Brain microvascular endothelial cell (primary cell): ENCODE measurements at places on chromosomes 4 and X.
A peak's percentile ranks its signal among the peaks of the same experiment; 100 is the strongest.

DNA sequence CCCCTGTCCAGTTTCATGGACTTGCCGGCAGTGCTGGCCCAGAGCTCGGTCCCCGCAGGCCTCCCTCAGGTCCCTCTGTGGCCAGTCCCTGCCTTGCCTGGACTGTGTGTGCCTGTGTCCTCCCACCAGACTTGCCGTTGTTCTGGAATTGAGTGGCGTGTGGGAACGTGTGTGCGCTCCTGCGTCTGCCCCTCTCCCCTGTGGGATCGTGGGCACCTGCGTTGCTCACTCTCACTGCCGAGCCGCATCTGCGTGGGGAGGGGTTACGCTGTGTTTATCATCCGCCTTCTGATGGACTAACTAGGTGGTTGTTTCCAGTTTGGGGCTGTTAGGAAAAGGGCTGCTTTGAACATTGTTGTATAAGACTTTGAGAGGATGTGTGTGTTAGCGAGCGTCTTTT, 21.2 kb downstream of the PCGF3 start:
- no peak for DNase-seq

GRCh38 chr4:108611365-108611764, 9.0 kb upstream of the RPL34 start:
- DNase-seq, result no peak

DNA sequence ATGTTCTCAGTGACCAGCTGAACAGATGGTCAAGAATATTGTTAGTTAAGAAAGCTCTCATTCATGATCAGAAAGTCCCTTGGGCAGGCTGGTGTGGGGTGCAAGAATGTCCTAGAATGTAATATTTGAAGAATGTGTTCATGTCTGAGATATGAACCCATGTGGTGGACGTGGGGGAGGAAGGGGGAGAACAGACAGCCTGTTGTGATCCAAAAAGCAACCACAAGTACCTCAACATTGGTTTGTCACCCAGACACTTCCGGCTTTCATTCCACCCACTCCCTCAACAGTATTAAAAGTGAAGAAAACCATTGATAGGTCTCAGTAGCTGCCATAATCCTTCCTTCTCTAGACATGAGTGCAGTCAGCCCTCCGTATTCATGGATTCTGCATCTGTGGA, 82.2 kb downstream of the MAML3 start:
- DNase-seq, result peak; percentile 99

GRCh38 chrX:115949900-115950822, 220.4 kb upstream of the AGTR2 start:
- no peak for DNase-seq

- DNase-seq, result no peak
Observed at GRCh38 chr4:53004497-53005148, 142.5 kb downstream of the RASL11B start.

DNA sequence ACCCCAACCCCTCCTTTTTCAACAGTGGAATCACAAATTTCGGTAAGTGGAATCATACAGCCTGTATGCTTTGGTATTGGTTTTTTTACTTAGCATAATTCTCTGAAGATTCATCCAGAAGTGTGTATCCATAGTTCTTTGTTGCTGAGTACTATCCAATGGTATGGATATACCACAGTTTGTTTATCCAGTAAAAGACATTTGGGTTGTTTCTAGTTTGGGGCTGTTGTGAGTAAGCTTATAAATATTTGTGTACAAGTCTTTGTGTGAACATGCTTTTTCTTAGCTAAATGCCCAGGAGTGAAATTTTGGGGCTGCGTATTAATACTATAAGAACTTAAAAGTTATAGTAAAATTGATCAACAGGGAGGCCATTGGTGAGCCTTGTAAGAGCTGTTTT, 57.5 kb upstream of the GC start:
- DNase-seq, result no peak

GRCh38 chrX:150255441-150256296, 107.4 kb upstream of the MAMLD1 start:
- DNase-seq, result no peak

DNA sequence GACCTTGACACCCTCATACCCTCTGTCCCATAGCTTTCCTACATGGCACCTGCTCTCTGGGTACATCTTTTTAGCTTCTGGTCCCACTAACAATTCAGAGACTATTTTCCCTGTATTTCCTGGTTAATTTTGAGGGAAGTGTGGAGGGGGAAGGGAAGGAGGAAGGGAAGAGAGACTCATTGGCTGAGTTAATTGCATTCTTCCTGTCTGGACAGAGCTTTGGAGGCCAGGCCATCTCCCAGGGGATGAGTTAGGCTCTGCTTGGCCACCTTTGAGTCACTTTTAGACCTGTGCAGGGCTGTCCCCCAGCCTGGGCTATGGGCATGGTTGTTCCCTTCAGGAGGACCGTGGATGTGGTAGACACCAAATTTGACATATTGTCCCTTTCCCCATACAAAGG, 167.9 kb upstream of the PGRMC2 start:
- DNase-seq, result no peak

DNA sequence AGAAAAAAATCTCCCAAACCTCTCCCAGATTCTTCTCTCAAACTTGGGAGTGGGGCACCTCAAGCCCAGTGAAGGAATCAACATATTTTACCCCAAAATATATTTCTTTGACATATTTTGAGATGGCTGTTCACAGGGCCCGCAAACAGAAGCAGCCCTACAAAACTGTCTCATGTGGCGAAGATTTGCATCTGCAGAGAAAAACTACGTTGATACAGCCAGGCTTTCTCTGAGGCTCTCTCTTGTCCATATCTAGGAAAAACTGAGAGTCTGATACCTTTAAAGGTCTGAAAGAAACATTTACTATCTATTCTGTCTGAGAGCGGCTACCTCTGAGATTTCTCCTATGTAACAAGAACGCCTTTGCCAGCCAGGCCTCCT, 23.3 kb upstream of the TMSB4X start:
- no peak for DNase-seq

DNA sequence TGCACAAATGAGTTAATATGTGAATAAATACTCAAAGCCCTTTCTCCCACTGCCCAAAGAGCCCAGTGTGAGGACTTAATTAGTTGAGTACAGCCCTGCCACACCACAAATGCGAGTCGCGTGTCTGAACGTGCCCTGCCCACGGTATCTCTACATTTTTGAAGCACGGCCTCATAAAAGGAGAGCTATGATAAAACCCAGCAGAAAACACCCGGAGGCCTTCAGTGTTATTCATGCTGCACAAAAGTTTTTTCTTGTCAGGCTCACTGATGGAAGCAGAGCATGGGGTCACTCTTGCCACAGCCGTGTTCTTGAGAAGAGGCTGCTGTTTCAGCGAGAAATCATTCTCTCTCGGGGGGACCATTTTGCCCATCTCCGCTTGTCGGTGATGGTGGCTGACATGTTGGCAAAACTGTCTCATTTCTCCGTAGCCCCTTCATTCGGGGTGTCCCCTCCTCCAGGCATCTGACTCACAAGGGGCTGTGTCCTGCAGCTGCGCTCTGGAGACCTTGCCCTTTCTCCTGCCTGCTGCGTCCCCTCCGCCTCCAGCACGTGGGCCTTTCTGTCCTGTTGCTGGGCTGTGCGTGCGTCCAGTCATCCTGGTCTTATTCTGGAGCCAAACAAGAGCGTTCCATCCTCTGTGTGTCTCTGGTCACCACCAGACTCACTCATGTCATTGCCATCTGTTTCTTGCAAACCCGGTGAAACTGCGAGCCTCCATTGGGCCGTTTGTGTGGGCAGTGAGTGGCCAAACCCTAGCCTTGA, 88.8 kb downstream of the SORCS2 start:
- peak; percentile 13 for DNase-seq

DNA sequence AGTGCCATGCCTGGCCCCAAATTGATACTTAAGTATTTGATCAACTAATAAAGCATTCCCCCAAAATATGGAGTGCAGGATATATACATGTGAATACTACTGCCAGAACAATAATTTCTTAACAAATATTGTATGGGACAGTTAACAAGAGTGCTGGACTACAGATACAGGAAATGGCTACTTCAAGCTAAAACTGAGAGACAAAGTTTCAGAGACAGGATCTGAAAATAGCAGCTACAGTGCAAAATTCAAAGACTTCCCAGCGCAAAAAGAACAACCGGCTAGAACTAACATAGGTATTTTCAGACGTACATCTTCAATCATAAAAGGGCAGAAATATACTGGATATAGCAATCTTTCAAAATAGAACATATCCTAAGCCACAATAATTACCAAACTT, 6.3 kb downstream of the ATRX start:
- no peak for DNase-seq

GRCh38 chr4:48242511-48243195, 27.0 kb downstream of the TEC start:
- DNase-seq, result no peak

GRCh38 chrX:134990801-134991481, at the start of gene SMIM10:
Gene SMIM10, plus strand, starts transcription at chrX:134990991. Its CDS starts 105 bp downstream, at chrX:134991096.
- peak; percentile 66 for DNase-seq

DNA sequence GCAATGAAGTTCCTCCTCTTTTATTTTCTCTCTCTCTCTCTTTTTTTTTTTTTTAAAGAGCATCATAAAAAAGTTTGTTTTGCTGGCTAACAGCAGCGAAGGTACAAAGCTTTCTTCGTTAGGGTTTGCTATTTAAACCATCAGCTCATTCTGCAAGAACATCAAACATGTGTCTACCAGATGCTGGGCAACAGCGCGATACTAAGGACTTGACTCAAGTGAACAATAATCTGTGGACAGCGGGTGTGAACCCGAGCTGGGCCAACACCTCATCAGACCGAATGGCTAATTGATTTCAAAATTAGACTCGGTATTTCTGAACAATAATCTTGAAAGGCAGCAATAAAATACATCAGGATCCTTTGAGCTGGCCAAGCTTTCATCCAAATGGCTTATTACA, 246.4 kb downstream of the FBXO8 start:
- DNase-seq, result no peak

- no peak for DNase-seq
Observed at GRCh38 chr4:118158763-118159375, 124.6 kb downstream of the NDST3 start.

DNA sequence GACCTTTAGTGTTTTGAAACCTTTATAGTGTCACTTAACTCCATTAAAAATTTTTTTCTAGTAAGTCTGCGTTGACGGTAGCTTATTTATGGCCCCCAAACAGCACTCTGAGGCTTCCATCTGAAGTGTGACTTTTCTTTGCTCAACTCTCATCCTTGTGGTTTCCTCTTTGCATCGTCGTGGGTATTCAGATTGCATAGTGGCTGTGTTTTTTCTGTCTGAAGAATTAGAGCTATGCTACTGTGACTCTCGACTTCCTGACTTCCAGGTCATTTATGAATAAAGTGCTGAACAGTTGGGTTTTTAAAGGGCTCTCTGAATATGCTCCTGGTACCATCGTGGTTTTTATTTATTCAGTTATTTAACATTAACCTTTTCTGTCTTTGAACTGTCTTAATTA, 44.9 kb downstream of the JADE1 start:
- DNase-seq, result peak; percentile 72

- DNase-seq, result no peak
Observed at GRCh38 chrX:17443556-17443955, 68.6 kb downstream of the NHS start.

DNA sequence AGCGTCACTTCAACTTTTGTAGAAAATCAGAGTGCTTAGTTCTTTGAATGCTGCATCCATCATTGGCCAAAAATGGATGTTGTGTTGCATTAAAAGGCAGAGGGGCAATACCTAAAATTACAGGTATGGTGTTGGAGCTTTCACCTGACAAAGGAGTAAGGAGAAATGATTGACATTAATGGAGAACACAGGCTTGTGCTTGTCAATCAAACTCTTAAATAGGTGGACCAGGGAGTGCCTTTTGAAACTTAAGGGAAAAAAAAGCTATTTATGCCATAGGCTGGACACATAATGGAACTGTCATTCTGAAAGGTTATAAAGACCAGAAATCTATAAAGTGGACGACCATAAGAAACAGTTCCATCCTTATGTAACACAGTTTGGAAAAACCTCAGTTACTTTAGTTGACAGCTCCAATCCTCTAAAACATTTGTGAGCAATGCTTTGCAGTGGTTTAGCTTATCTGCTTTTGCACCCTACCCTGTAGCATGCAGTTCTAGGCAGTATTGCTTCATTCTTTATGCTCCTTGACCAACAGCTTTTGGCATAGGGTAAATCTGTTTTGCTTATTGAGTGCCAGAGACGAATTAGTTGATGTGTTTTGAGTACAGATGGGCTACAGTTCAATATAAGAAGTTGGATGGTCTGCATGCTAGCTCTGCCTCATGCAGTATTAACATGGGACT, 2.4 kb downstream of the HADH start:
- no peak for DNase-seq

GRCh38 chrX:39017716-39018115, 216.5 kb downstream of the MID1IP1 start:
- DNase-seq, result no peak

- DNase-seq, result peak; percentile 47
Observed at GRCh38 chr4:94304365-94304971, 38.2 kb downstream of the HPGDS start.

DNA sequence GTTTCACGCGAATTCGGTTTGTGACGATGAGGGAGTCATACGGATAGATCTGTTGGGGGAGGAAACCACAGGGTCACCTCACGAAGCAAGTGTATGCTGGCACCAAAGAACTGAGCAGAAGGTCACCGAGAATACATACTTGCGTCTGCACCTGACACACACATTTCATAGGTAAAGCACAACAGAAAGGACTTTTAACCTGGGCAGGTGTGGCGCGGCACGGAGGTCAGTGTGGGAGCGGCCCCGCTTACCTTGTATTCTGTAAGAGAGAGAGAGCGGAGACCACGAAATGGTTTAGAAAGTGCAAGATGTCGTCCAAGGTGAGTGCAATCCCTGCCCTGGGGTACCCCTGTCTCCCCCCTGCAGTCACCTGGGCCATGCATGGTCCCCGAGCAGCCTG, 43.6 kb upstream of the AFAP1 start:
- no peak for DNase-seq
